ELR (cell line): ENCODE measurements at places on chromosomes 2 and 18.

GRCh38 chr2:220162320-220162719 lies 534.9 kb downstream of the SLC4A3 start:
- no peak for DNase-seq

DNA sequence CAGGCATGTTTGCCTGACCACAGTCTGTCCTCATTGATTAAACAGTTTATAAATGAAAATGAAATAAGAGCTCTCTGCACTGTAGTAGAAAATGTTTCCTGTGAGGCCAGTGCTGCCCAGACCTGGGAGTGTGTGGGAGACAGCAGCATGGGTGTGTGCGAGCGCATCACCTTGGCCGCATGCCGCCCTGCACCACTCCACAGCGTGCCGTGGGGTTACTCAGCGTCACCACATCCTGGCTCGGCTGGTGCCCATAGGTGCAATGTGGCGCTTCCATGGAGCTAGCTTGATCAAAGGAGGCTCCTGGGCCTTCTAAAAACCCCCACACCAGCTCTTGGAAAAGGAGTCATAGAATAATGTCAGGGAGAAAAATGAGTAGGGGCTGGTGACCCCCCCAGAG lies 76.0 kb upstream of the EPC2 start:
- no peak for DNase-seq

GRCh38 chr2:240935103-240935876 lies 29.2 kb downstream of the CROCC2 start:
- no peak for DNase-seq

DNA sequence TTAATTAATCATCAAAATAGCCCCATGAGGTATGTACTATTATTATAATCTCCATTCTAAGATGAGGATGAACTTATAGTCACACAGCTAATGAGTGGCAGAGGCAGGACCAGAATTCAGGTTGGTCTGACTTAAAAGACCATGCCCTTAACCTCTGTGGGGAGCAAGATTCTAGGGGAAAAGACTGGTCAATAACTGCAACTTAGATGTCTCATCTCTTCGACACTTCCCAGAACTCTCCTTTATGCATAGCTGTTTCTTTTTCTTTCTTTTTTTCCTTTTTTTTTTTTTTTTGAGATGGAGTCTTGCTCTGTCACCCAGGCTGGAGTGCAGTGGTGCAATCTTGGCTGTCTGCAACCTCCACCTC lies 66.3 kb upstream of the RTN4 start:
- no peak for DNase-seq

DNA sequence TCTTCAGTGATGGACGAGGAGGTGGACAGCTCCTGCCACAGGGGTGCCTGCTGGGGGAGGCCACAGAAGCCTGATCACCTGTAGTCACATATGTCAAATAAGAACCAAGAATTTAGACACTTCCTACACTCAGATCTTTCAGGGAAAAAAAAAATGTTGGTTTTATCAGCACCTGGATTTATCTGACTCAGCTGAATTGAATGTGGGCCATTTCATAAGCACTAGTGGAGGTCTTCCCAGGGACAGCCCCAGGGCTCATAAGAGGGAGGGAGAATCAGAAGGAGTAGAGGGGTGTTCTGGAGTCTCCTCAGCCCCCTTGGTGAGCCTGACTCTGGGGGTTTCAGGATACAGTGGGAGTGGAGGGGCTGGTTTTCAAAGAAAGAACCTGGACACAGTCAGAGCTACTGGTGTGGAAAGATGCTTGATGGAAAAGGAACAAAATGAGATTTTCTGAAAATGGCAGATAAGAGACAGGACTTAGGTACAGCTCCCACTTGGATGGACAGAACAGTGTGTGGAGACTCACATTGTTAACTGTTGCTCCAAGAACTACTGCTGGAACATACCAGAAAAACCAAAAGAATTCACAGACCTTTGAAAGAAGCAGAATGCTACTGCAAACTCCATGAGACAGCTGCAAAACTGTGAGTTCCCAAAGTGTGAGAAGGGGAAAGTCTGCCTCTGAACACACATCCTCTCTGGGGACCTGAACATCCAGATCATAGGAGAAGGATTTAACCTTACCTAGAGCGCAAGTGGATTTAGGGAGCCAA lies 45.4 kb downstream of the LCT start:
- DNase-seq = peak; percentile 53

- DNase-seq = no peak
Observed at GRCh38 chr2:120794716-120795115, 59.0 kb downstream of the GLI2 start.

GRCh38 chr18:61591253-61591652 lies 258.0 kb downstream of the CDH20 start:
- no peak for DNase-seq

DNA sequence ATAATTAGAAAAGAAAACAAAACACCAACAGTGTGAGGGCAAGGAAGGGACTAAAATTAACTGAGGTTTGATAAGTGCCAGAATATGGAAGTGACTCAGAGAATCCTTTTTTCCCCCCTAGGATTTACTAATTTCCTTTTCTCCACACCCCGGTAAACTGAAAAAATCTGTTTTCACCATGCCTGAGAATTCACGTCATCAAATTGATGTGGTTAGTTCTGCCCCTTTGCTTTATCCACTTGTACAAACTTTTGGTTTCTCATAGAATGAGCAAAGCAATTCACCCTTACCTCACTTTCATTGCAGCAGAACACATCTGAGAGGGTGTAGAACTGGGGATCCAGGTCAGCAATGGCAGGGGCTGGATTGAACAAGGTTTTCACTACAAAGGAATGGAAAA lies 57.8 kb downstream of the RBKS start:
- DNase-seq = peak; percentile 76

GRCh38 chr18:47342566-47342965 lies 91.1 kb upstream of the SKOR2 start:
- DNase-seq = no peak

- DNase-seq = no peak
Observed at GRCh38 chr2:136131961-136132824, 14.2 kb upstream of the CXCR4 start.

- DNase-seq = no peak
Observed at GRCh38 chr18:31399306-31400032, 22.9 kb downstream of the DSG4 start.

DNA sequence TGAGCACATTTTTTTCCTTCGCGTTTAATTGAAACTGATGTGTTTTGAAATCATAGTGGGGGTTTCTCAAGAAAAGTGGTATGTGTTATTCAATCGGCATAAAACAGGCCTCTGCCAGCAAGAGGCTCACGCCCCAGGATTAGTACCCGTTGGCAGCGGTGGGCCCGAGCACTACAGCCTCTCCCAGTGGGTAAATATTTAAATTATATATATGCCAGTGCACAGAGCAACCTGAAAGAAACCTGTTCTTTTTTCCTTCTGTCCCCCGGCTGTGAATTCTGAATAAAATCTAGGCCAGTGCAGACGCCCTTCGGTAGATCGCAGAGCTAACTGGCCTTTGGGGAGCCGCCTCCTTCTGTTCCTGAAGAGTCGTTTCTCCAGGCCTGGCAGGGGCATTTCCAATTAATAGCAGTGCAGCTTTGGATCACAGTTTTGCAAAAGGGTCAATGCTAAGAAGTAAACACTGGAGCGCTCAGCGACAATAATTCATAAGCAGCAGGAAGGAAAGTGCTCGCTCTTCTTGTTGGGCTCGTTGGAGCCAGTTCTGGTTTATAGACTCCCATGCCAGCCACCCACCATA lies 202.8 kb upstream of the SALL3 start:
- no peak for DNase-seq

DNA sequence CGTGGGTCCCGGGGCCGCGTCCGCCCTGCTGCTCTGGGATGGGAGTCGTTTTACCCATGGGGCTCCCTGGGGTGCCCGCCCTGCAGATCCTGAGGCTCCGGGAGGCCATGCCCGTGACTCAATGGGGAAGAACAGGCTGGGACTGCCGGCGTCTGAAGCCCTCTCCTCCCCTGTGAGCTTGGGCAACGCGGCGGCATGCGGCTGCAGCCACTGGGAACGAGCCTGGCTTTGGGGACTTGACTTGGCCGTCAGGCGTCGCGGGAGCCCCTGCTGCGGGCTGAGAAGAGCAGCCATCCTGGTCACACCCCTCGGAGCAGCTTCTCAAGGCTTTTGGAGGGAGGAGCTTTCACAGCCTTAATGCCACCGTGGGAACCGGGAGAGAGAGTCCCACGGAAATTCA lies 126.9 kb upstream of the CTDP1 start:
- DNase-seq = no peak

DNA sequence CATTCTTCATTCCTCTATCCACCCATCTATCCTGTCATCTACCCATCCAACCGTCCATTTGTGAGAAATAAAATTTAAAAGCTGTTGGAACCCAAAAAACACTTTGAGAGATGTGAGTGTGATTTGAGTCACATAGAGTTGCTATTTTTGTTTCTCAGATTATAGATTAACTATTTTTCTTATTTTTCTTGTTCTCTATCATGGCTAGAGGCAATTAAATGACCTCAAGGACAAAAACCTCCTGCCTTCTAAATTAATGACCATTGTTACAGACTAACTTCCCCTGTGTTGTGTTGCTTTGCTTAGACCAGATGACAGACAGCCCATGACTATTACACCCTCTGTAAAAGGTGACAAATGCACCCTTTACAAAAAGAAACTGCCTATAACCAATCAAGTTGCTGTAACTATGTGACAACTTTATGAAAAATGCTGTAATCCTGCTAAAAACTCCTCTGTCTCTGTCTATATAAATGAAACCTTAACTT lies 207.9 kb upstream of the CXCR4 start:
- no peak for DNase-seq

DNA sequence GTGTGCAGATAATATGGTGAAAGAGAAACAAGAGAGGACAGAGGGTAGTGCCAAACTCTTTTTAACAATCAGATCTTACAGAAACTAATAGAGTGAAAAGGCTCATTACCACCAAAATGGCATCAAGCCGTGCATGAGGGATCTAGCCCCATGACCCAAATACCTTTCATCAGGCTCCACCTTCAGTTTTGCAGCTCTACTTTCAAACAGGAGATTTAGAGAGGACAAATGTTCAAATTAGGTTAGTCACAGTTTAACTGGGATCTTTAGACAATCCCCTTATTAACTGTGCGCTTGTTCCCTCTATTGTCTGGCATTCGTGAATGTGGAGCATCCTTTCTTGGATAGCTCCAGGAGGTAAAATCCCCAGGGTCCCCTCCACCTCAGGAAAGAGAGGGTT lies 1209.3 kb upstream of the CHAC2 start:
- no peak for DNase-seq

DNA sequence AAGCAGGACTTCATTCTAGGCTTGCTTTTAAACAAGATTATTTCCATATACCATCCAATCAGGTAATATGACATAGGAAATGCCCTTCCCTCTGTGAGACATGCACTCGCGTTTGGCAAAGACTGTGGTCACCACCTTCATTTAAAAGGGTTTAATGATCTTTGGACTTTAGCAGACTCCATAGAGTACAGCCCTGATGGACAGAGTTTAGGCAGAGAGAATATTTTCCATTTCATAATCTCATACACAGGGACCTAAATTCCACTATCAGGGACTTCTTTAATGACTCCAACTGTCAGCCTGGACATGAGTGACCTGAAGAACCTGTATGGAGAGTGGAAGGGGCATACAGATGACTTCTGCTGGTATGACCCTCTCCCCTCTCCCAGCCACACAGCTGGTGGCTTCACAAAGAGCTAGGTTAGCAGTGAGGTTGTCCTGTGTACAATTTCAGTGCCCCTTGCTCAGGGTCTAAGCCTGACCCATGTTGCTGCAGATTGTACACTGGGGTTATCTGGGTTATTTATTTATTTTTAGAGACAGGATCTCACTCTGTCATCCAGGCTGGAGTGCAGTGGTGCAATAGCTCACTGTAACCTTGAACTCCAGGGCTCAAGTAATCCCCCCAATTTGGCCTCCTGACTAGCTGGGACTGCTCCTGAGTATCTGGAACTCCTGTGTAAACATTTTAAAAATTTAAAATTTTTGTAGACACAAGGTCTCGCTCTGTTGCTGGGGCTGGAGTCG lies 59.2 kb downstream of the PTPRM start:
- DNase-seq = no peak

- no peak for DNase-seq
Observed at GRCh38 chr2:133574620-133575019, 6.4 kb upstream of the NCKAP5 start.
